Gastroesophageal sphincter (tissue), 4 donors: ENCODE measurements at places on chromosomes 1 and 21. TPM values are rescaled to one million over a fixed set of nuclear protein-coding genes. Genes with fewer than 3 reads are reported as not detected.

The MAP10 gene
- total RNA-seq: 2.4 TPM

The OR2T8 gene
- not detected for total RNA-seq

The OR2C3 gene
- total RNA-seq: not detected

The PRKAA2 gene
- 63.2 TPM for total RNA-seq

The LCE1E gene
- total RNA-seq: not detected

The LCE6A gene
- not detected for total RNA-seq

DNA sequence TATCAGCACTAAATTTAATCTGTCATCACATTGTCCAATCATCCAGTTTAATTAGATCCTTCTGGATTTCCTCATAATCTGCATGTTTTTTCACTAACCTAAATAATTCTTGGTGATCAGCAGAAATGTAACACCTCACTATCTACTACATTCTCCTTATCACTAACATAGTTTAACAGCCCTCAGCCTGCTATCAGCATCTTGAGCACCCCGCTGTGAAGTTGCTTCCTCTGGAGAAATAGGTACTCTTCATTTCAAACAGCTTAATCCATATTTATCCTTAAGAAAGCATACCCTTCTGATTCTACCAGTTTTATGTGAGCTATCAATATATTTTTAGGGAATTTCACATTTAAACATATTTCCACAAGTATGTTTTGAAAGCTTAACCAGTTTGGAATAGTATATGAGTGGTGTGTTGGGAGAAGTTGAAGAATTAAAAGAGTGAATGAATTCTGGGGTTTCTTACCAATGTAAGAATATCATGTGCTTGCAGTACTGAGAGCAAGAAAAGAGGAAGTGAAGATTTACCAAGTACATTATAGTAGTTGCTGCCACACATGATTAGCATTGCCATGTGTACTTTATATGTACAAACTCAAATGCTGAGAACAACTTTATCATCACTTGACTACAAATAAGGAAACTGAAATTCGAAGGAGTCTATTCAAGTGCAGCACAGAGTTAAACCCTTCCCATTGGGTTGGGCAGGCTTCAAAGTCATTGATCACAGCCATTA lies 771.1 kb upstream of the ADGRL4 start:
- no peak for ATAC-seq

DNA sequence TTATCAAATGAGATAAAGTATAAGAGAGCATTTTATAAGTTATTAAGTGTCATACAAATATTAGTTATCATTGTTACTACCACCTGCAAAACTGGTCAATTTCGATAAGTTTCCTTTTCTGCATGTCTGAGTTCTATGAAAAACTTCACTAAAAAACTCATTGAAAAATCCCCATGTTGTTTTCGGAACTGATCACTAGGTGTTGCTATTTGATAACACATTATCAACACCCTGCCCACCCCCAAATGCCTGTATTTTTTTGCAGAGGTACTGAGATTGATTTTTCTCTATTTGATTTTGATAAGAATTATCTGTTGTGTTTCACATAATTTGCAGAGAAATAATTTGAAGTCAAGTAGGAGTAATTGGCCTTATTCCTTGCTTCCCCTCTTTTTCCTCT lies 22.1 kb upstream of the DISP1 start:
- no peak for ATAC-seq

- no peak for ATAC-seq
Observed at GRCh38 chr1:226425431-226426031, 17.6 kb upstream of the PARP1 start.

DNA sequence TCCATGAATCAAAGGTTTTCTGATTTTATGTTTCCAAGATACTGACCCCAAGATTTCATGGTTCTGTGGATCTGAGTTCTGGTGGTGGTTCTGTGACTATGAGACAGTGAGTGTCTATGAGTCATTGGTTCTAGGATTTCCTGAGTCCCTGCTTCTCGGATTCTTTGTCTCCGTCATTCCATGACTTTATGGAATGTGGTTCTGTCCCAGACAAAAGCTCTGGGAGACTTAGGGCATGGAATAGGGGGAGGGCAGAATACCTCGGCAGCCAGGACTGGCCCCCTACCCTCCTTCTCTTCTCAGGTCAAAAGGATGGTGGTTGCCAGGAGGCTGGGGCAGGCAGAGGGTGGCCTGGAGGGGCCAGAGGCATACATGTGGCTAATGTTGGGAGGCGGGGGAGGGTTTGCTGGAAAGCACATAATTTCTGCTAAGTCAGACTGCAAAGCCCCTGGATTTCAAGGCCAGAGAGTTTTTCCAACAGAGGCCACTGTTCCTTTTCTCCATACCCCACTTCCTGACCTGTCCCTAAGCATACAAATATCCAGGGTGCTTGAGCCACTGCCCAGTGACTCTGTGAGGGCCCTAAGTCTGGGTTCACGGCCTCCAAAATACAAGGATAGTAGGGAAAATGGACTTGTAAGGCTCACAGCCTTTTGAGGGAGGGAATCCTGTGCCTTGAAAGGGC lies 17.2 kb downstream of the CDCP2 start:
- ATAC-seq: no peak

DNA sequence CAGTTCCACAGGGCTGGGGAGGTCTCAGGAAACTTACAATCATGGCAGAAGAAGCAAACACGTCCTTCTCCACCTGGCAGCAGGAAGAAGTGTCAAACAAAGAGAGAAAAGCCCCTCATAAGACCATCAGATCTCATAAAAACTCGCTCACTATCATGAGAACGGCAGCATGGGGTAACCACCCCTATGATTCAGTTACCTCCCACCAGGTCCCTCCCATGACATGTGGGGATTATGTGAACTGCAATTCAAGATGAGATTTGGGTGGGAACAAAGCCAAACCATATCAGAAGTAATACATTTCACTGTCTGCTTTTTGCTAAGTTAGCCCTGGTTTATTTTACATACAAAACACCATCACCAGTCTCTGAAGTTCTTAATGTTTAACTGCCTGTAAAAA lies 68.5 kb downstream of the RBM11 start:
- no peak for ATAC-seq

GRCh38 chr1:158534496-158534895 lies 19.7 kb downstream of the OR6Y1 start:
- no peak for ATAC-seq

- no peak for ATAC-seq
Observed at GRCh38 chr1:225595974-225596551, 56.9 kb downstream of the ENAH start.

- ATAC-seq: no peak
Observed at GRCh38 chr1:149927056-149927562, 494 bp downstream of the SF3B4 start.

DNA sequence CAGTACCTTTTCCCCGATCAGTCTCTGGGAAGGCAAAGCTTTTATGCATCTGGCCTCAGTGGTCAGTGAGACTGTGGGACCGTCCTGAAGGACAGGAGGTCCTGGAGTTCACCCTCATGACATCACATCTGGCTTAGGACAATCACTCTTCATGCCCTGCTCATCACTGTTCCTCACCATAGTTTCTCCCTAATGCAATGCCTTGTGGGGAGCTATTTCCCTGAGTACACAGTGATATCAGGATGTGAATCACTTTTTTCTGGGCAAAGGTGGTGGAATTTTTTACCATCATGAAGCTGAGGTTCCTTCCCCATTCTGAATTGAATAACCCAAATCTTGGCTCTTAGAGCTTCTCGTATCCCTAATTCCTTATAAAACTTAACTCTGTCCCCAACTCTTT lies 34.8 kb upstream of the CFAP126 start:
- ATAC-seq: no peak

DNA sequence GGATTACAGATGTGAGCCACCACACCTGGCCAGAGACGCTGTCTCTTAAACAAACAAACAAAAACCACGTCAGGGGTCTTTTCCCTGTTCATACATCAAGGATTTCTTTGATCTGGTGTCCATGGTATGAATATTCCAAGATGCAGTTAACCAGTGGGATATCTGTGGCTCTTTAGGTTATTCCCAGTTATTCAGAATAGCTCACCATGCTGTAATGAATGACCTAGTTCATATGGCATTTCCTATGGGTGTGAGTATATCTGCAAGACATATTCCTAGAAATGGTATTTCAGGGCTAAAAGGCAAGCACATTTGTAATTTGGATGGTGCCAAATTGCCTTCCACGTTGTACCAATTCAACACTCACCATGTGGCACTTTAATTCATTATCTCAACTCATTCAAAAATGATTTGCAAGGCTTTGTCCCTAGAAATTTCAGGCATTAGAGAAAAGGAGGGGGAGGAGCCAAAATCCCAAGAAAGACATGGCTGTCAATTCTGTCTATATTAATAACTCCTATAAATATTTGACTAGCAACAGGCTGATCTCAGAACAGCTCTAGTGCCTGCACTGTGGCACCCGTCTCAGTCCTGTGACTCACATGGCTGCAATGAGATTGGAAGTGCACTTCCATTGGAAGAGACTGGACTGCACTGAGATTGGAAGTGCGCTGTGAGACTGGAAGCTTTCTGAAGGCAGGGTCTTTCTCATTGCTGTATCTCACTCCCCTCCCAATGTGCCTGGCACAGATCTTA lies 6.0 kb upstream of the STMN1 start:
- no peak for ATAC-seq

DNA sequence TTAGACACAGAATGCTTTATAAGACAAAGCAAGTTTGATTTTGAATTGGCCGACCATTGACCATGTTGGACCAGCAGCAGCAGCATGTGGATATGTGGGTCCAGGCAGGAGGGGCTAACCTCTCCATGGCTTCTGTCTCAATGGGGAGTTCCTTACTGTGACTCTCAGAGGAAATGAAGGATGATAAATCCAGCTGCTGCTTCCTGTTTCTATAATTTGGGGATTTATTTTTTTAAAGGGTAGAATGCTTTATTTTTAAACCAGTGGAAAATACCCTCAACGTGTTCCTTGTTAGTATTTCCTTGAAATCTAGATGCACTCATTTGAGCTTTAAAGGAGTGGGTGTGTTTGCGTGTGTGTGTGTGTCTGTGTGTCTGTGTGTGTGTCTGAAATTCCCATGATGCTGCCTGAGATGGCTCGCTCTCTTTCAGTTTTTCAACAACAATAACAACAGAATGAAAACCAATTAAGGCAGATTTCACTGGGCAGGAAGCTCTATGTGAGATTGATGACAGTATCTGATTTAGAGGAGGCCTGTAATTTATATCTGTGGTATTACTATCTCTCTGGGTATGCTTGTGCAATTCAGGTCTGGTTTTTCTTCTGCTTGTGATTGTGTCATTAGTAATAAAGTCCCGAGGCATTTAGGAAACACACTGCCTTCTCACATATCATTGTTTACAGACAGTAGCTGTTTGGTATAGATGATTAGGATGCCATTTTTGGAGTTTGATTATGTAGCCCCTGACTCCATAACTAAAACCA lies 86.1 kb upstream of the ZNF326 start:
- no peak for ATAC-seq

GRCh38 chr1:21821385-21822019 lies 9.4 kb downstream of the LDLRAD2 start:
- no peak for ATAC-seq

GRCh38 chr1:232291681-232292080 lies 338.3 kb downstream of the SIPA1L2 start:
- ATAC-seq: no peak

- ATAC-seq: no peak
Observed at GRCh38 chr1:190667914-190668313, 190.2 kb upstream of the BRINP3 start.

- ATAC-seq: no peak
Observed at GRCh38 chr21:26949830-26950229, 17.1 kb downstream of the ADAMTS5 start.

- ATAC-seq: no peak
Observed at GRCh38 chr1:2836333-2836970, 35.0 kb upstream of the TTC34 start.

DNA sequence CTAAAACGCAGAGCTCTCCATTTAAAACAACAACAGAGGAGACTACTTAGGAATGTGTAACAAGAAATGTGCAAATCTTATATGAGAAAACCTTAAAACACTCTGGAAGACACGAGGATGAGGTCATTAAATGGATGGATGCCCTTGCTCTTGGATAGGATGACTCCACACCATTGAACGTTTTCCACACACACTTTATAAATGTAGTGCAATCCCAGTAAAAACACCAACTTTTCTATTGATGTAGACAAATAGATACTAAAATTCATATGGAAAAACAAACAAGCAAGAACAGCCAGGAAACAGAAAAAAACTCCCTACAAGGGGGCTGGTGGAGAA lies 18.4 kb upstream of the COL6A1 start:
- ATAC-seq: no peak

DNA sequence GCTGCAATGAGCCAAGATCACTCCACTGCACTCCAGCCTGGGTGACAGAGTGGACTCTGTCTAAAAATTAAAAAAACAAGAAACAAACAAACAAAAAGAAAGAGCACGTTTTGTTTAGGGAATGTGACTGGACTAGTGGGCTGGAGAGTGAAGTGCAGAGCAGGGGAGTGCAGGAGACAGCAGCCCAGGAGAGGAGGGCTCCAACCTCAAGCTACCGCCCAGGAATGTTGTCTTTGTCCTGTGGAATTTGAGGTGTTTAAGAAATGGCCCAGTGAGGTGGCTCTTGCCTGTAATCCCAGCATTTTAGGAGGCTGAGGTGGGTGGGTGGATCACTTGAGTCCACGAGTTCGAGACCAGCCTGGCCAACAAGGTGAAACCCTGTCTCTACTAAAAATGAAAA lies 42.4 kb upstream of the MTF2 start:
- ATAC-seq: no peak

DNA sequence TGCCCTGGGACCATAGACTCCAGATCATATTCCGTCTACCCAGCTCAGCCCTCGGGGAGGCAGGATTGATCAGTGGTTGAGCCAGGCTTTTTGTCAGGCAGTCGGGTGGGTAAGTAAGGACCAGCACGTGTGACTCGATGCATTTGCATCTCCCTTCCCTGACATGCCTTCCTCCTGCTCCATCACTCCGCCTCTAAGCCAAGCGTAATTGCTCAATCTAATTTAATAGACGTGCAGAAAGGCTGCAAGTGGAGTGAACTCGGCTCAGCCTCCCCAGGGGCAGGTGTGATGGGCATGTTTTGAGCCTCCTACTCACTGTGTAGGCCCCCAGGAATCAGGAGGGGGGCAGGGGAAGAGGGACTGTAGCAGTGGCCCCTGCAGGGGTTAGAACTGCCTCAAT lies 34.6 kb upstream of the GRIK3 start:
- ATAC-seq: no peak

GRCh38 chr1:110309767-110310166 lies 29.4 kb upstream of the RBM15 start:
- ATAC-seq: no peak

DNA sequence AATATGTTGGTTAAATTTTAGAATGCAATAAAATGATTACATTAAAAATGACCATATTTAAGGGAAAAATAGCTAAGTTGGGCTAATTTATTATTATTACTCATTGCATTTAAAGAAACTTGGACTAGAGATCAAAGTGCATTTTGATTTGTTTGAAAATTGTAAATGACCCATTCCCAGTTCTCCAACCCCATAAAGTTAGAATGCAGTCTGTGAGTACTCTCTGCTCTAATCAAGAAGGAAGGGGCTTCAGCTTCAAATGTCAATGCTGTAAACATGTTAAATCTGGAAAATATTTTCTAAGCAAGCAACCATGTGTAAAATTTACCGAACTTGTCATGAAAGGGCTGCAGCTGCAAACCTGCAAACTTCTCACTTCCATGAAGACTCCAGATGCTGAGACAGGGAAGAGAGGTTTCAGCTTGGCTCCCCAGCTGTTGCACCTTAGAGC lies 232.7 kb downstream of the TTLL7 start:
- no peak for ATAC-seq

- ATAC-seq: no peak
Observed at GRCh38 chr1:167808690-167809089, 86.9 kb downstream of the MPZL1 start.

GRCh38 chr1:231792634-231793033 lies 166.0 kb downstream of the DISC1 start:
- no peak for ATAC-seq
